ENCODE measurements at places on chromosomes 5 and 9.

DNA sequence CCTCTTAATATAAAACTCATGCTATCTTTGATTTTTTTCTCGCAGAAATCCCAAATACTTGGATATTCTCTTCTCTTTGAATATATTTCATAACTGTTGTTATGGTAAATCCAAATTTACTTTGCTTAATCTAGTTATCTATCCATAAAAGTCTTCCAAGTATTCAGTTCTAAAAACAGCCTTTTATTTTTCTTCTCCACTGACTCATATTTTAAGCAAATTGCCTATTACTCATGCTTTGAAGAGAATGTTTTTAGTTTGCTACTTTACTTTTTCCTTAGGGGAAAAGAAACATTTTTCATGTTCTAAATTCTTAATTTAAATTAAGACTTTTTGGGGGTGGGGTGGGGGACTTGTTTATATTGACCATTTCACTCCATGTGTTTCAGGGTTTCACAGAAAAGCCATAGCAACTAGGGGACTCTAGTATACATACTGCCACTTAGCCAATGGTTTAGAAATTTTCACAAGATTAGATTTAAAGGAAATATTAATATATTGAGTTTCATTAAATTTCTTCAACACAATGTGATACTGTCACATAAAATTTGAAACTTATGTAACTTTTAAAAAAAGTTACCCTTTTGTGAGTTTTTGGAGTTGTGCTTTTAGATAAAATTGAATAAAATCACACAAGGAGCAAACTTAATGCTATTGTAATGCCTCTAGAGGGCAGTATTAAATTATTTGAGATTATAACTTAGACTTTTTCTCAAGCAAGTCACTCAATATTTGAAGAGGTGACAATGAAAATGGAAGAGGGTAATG lies 545.8 kb upstream of the ARRDC3 start:
- no peaks in the 10 kb centered on the region for H3K4me1 ChIP-seq
- DNase-seq, result no peak
- no peaks in the 10 kb centered on the region for H3K36me3 ChIP-seq
- no peak overlapping the region for H3K4me3 ChIP-seq
- no peak overlapping the region for H3K27ac ChIP-seq
- H3K27me3 ChIP-seq, result no peaks in the 10 kb centered on the region

DNA sequence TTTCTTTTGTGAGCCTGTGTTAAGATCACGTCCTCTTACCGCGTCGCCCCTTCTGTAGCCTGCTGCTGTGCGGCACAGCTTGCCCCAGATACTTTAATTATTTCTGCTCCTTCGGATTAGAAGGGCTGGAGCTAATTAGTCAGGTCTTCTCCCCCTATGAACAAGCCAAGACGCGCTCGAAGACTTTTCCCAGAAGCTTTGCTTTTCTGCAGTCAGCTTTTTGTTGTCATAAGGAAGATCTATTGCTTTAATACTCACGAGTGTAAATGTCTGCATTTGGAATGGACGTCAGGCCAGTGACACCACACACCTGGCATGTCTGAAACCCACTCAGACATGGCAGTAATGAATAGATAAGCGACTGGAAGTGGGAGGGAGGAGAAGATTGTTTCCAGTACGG lies 37.0 kb downstream of the PRUNE2 start:
- H3K4me1 ChIP-seq, result peaks cover 4% of the 10 kb centered on the region
- H3K4me3 ChIP-seq, result no peak overlapping the region
- H3K36me3 ChIP-seq, result no peaks in the 10 kb centered on the region
- H3K27me3 ChIP-seq, result peaks cover 13% of the 10 kb centered on the region

DNA sequence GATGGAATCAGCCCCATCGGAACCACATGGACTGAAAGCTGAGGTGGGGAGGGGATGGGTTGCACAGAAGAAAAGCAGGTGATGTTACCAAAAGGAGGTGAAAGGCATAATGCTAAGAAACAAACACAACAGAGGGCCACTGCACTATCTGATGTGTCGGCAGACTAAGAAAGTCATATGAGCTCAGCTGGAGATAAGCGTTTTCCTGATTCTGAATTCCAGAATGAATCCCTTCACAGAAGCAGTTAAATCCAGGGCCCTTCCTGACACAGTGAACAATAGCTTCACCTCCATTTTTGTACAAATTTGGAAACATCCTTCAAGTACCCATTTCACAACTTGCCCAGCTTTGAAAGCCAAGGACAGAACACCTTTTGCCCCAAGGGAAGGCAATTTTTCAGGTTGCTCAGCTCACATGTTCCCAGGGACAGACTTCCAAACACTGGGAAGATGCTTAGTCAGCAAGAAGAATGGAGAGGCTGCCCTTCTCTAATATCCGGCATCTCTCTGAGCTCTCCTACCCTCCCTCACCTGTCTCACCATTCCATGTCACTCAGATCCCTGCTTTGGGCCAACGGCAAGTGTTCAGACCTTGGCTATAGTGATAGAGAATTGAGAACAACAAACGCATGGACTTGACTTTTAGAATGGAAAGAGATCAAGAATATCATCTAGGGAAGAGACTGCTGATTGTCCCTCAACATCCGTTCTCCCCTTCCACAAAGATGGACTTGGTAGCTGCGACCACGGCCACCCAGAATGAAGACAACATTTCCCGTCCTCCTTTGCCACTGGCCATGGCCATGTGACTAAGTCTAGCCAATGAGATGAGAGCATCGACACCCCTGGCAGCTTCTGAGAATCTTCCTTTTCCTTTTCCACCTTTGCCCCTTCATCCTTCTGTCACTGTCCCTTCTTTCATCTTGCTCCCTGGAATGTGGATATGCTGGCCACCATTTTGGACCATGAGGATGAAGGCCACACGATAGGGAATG lies 68.6 kb upstream of the IL17B start:
- H3K36me3 ChIP-seq, result no peaks in the 10 kb centered on the region
- H3K4me3 ChIP-seq, result no peak overlapping the region
- no peaks in the 10 kb centered on the region for H3K4me1 ChIP-seq
- no peak overlapping the region for H3K27ac ChIP-seq

- H3K36me3 ChIP-seq, result no peaks in the 10 kb centered on the region
- H3K4me1 ChIP-seq, result no peaks in the 10 kb centered on the region
- DNase-seq, result no peak
- no peak overlapping the region for H3K4me3 ChIP-seq
- no peaks in the 10 kb centered on the region for H3K27me3 ChIP-seq
Measured at GRCh38 chr5:164175083-164175482, 669.7 kb downstream of the MAT2B start.

- no peaks in the 10 kb centered on the region for H3K27me3 ChIP-seq
- H3K4me3 ChIP-seq, result no peak overlapping the region
- no peak overlapping the region for H3K27ac ChIP-seq
- no peak for DNase-seq
Measured at GRCh38 chr5:94693043-94693822, 74.8 kb downstream of the SLF1 start.

DNA sequence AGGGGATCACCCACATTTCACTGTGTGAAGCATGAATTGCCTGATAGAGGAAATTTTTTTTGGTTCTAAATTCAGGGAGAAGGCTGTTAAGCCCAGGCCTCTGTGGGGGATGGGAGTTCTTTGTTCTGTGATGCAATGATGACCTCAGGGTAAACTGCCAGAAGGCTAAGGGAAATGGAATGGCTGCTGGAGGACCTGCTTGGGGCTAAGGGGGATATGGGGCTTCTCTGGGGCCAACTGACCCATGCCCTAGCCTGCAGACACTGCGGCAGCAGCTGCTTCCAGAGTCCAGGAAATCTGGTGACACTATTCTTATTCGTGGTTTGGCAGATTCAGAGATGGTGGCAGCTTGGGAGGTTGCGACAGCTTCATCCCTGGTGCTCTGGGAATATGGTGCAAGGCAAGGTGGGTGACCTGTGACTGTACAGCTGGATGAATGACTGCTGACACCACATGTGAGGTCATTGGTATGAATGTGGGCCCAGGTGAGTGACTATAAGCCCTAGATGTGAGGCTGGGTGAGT lies 30.3 kb downstream of the VCP start:
- H3K4me3 ChIP-seq, result no peak overlapping the region
- H3K4me1 ChIP-seq, result no peaks in the 10 kb centered on the region
- no peak for DNase-seq
- H3K36me3 ChIP-seq, result peaks cover 10% of the 10 kb centered on the region
- H3K27ac ChIP-seq, result no peak overlapping the region

GRCh38 chr5:13919087-13919486 lies 25.4 kb downstream of the DNAH5 start:
- no peaks in the 10 kb centered on the region for H3K36me3 ChIP-seq
- DNase-seq, result no peak
- H3K4me1 ChIP-seq, result no peaks in the 10 kb centered on the region
- no peaks in the 10 kb centered on the region for H3K27me3 ChIP-seq
- H3K4me3 ChIP-seq, result no peak overlapping the region

DNA sequence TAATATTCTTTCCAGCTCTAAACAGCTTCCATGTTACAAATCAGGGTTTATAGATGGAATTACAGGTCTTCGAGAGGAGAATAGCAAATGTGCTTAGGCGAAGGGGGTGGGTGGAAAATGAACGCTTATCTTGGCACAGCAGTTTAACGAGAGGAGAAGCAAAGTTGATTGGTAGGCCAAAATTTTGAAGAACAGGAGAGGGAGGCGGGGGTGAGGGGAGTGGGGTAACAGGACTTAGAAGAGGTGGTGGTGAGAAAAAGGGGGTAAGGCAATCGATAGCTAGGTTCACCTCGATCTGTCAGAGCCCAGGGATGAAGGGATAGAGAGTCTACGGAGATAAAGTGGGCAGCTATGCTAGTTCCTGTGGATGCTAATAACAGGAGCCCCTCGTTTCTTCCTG lies 764 bp downstream of the ANKRA2 start:
- peak overlapping the region; percentile 96 for H3K27ac ChIP-seq
- H3K27me3 ChIP-seq, result no peaks in the 10 kb centered on the region
- peaks cover 42% of the 10 kb centered on the region for H3K4me1 ChIP-seq
- peak; percentile 4 for DNase-seq
- H3K36me3 ChIP-seq, result peaks cover 19% of the 10 kb centered on the region

GRCh38 chr5:174139623-174140022 lies 94.1 kb downstream of the NSG2 start:
- no peaks in the 10 kb centered on the region for H3K4me1 ChIP-seq
- H3K36me3 ChIP-seq, result no peaks in the 10 kb centered on the region
- DNase-seq, result no peak
- no peak overlapping the region for H3K27ac ChIP-seq
- H3K4me3 ChIP-seq, result no peak overlapping the region

GRCh38 chr5:176441921-176442323 lies 6.3 kb upstream of the FAF2 start:
- no peaks in the 10 kb centered on the region for H3K27me3 ChIP-seq
- H3K27ac ChIP-seq, result no peak overlapping the region
- H3K4me1 ChIP-seq, result peaks cover 9% of the 10 kb centered on the region

GRCh38 chr5:95870105-95870672 lies 47.7 kb upstream of the GLRX start:
- H3K27ac ChIP-seq, result peak overlapping the region; percentile 98
- H3K36me3 ChIP-seq, result no peaks in the 10 kb centered on the region
- H3K27me3 ChIP-seq, result no peaks in the 10 kb centered on the region
- peaks cover 67% of the 10 kb centered on the region for H3K4me1 ChIP-seq

GRCh38 chr5:135211083-135211790 lies 177.2 kb upstream of the PITX1 start:
- H3K27ac ChIP-seq, result no peak overlapping the region
- H3K27me3 ChIP-seq, result peaks cover 3% of the 10 kb centered on the region
- DNase-seq, result no peak
- no peaks in the 10 kb centered on the region for H3K36me3 ChIP-seq
- H3K4me3 ChIP-seq, result no peak overlapping the region

GRCh38 chr9:33188711-33189110 lies 21.6 kb upstream of the B4GALT1 start:
- H3K27ac ChIP-seq, result no peak overlapping the region
- peaks cover 8% of the 10 kb centered on the region for H3K4me1 ChIP-seq
- no peaks in the 10 kb centered on the region for H3K36me3 ChIP-seq

GRCh38 chr5:1468629-1469527 lies 23.6 kb upstream of the SLC6A3 start:
- peaks cover 40% of the 10 kb centered on the region for H3K36me3 ChIP-seq
- no peak for DNase-seq
- peaks cover 17% of the 10 kb centered on the region for H3K4me1 ChIP-seq

GRCh38 chr9:124754289-124754688 lies 16.8 kb downstream of the NR6A1 start:
- H3K4me1 ChIP-seq, result peaks cover 15% of the 10 kb centered on the region
- no peaks in the 10 kb centered on the region for H3K36me3 ChIP-seq
- DNase-seq, result no peak
- H3K27ac ChIP-seq, result no peak overlapping the region
- H3K27me3 ChIP-seq, result peaks cover 63% of the 10 kb centered on the region

- H3K36me3 ChIP-seq, result no peaks in the 10 kb centered on the region
- no peak overlapping the region for H3K4me3 ChIP-seq
- H3K4me1 ChIP-seq, result peaks cover 17% of the 10 kb centered on the region
- no peaks in the 10 kb centered on the region for H3K27me3 ChIP-seq
Measured at GRCh38 chr9:89825669-89826068, 220.9 kb downstream of the GADD45G start.

GRCh38 chr9:86207193-86207592 lies 52.3 kb downstream of the C9orf153 start:
- H3K36me3 ChIP-seq, result no peaks in the 10 kb centered on the region
- H3K27ac ChIP-seq, result no peak overlapping the region
- no peak overlapping the region for H3K4me3 ChIP-seq
- peaks cover 3% of the 10 kb centered on the region for H3K27me3 ChIP-seq
- H3K4me1 ChIP-seq, result no peaks in the 10 kb centered on the region

DNA sequence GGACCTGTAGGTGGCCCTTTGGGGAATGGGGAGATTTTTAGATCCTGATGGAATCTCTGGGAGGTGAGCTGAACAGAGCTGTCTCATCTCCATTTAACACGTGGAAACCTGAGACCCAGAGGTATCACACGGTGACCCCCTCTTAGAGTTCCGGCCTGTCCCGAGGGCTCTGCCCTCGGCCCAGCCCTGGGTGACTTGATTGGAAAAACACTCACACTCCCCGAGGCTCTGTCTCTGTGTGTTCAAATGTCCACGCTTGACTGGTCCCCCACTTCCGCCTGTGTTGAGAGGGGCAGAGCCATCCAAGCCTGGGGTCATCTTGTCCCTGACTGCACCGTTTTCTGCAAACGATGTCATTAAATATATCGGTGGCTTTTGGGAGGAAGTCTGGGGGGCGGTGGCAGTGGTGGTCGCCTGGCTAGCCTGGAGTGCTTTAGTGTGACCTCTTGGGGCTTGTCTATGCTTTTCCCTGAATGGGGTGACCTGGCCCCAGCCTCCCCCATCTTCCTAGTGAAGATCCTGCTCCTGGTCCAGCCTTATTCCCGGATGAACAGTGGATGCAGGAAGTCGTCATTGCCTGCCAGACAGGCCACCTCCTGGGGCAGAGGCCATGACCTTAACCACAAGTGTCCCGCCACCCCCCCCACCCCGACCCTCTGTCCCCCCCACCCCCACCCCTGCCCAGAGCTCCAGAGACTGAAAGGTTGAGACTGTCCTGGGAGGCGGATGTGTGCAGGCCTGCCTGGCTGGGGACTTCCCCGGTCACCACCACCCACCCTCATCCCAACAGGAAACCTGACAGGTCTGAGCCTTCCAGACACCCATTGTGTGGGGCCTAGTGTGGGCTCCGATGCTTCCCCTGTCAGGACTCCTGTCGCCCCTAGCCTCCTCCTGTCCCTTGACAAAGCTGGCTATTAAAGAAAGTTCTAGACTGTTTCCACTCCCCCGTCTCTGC lies 5.3 kb upstream of the DAB2IP start:
- peaks cover 25% of the 10 kb centered on the region for H3K27me3 ChIP-seq
- no peaks in the 10 kb centered on the region for H3K36me3 ChIP-seq
- DNase-seq, result no peak
- peaks cover 11% of the 10 kb centered on the region for H3K4me1 ChIP-seq
- H3K27ac ChIP-seq, result no peak overlapping the region
- H3K4me3 ChIP-seq, result no peak overlapping the region
